ENCODE measurements at places on chromosomes 1 and 21. TPM values are rescaled to one million over a fixed set of nuclear protein-coding genes. Genes with fewer than 3 reads are reported as not detected.
A peak's percentile ranks its signal among the peaks of the same experiment; 100 is the strongest.

Gene NKAIN1
- total RNA-seq, result not detected

DNA sequence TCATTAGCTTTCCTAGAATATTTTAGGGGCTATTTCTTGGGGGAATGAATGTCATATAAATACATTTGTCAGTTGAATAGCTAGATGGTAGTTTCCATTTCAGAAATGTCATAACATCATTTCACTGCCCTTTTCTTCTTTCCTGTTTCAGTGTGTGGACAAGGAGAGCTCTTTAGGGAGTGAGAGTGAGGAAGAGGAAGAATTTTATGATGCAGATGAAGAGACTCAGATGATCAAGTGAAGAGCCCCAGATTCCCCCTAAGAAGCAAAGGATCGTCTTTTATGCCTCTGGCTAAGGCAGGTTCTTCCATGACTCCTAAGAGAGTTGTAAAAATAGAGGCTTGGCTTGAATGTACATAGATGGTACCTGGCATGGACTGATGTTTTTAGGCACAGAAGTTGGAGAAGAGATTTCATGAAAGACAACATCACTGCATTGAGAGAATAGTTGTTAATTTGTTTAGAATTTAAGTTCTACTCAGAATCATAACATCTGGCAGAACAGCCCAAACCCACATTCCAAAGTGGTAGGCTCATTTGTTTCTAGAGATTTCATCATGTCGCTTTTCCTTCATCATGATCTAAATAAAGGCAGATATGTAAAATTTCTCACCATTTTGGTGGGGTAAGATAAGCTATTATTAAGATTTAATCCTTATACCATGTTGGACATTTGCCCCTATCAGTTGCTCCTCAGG is 44.2 kb upstream of the MAB21L3 start:
- DNase-seq, result no peak

Gene C1QTNF12
- total RNA-seq, result 2.4 TPM

GRCh38 chr21:45286671-45287437 is 841 bp downstream of the POFUT2 start:
- peak; percentile 63 for DNase-seq

Gene PGLYRP3
- not detected for total RNA-seq
